ENCODE measurements at places on chromosomes 5 and 9.

GRCh38 chr5:14853685-14854084, 17.9 kb downstream of the ANKH start:
- no peak overlapping the region for H3K27ac ChIP-seq
- H3K4me1 ChIP-seq, result no peaks in the 10 kb centered on the region
- no peaks in the 10 kb centered on the region for H3K27me3 ChIP-seq
- H3K36me3 ChIP-seq, result no peaks in the 10 kb centered on the region

- H3K4me1 ChIP-seq, result peaks cover 26% of the 10 kb centered on the region
- H3K27me3 ChIP-seq, result no peaks in the 10 kb centered on the region
- peak overlapping the region; percentile 48 for H3K27ac ChIP-seq
- no peak for DNase-seq
Measured at GRCh38 chr9:136741883-136742571, 713 bp downstream of the LCN10 start.

- H3K36me3 ChIP-seq, result no peaks in the 10 kb centered on the region
- H3K4me1 ChIP-seq, result no peaks in the 10 kb centered on the region
- no peak overlapping the region for H3K27ac ChIP-seq
Measured at GRCh38 chr5:122421374-122422079, 109.5 kb downstream of the SNCAIP start.

DNA sequence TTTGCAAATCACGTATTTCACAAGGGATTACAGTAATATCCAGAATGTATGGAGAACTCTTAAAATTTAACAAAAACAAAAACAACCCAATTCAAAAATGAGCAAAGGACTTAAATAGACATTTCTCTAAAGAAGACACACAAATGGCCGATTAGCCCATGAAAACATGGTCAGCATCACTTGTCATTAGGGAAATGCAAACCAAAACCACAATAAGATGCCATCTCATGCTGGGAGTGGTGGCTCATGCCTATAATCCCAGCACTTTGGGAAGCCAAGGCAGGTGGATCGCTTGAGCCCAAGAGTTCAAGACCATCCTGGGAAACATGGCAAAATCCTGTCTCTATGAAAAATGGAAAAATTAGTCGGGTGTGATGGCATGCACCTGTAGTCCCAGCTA, 120.2 kb downstream of the SUSD1 start:
- H3K4me1 ChIP-seq, result no peaks in the 10 kb centered on the region
- no peak for DNase-seq
- no peaks in the 10 kb centered on the region for H3K36me3 ChIP-seq
- H3K27me3 ChIP-seq, result no peaks in the 10 kb centered on the region

DNA sequence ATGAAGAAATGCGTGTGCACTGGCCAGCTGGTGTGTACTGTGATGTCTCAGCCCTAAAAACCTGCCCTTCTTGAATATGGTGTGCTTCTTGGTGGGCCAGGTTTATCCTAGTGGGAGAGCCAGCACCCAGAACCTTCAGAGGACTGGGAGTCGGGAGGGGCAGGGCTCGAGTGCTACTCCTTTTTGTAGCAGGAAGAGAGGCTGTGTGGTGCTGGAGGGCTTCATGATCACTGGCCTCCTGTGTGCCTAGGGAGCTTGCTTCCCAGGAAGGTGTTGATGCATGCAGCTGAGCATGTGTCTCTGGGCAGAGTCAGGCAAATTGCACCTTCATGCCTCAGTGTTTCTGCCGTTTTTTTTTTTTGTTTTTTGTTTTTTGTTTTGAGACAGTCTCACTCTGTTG, 20.0 kb downstream of the PHF2 start:
- no peak overlapping the region for H3K4me3 ChIP-seq
- no peaks in the 10 kb centered on the region for H3K36me3 ChIP-seq
- peak; percentile 36 for DNase-seq
- H3K27me3 ChIP-seq, result no peaks in the 10 kb centered on the region
- no peaks in the 10 kb centered on the region for H3K4me1 ChIP-seq
